ENCODE measurements at places on chromosomes 2 and 18.

DNA sequence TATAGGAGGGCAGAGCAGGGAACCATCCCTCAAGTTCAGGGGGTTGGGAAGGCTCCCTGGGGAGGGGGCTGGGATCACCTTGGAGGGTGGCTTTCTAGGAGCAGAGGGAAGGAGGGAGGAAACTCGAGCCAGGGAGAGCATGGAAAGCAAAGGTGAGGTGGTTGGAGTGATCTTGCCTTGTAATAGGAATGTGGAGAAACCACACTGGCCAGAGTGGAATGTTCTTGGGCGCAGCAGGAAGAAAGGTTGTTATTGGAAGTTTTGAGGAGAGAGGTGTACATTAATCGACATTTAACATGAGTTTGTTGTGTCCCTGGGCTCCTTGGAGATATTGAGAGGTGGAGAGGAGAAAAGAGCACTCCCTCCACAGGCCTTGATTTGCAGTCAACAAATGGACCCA lies 272.2 kb downstream of the PRKCE start:
- no peak for DNase-seq

GRCh38 chr2:126220331-126220730 lies 435.6 kb upstream of the GYPC start:
- no peak for DNase-seq

DNA sequence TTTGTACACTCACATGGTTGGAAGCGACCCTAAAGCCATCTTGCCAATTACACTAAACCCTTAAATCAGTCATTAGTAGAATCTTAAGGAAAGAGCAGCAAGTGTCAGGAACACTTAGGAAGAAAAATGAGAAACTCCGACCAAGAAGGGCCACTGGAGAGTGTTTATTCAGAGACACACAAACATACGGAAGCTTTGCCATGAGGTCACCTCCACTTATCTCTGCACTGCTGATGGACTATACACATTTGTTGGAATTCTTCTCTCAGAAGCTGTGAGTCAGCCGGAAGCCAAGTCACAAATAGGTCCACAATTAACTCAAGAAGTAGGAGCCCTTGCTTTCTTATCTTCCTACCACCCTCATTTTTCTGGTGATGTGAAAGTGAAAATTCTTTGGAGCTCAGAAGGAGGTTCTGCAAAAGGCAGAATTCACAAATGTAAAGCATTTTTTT lies 21.6 kb downstream of the BMP10 start:
- DNase-seq, result no peak

- DNase-seq, result no peak
Measured at GRCh38 chr2:134611316-134611715, 107.5 kb downstream of the TMEM163 start.

GRCh38 chr18:56189615-56190014 lies 448.8 kb downstream of the TXNL1 start:
- DNase-seq, result no peak

- DNase-seq, result no peak
Measured at GRCh38 chr18:57853864-57854263, 50.7 kb upstream of the ATP8B1 start.
